Activated T-helper 1 cell treated with anti-CD3 and anti-CD28 coated beads, Interleukin-12 subunit alpha, Interleukin-12 subunit beta, Interleukin-2, Interleukin-4 antibody, amounts not matched to agents 30 ng/mL and 10 ng/mL and 1 ng/mL, durations not matched to agents 14 hours and 24 hours and 36 hours (primary cell): ENCODE measurements at places on chromosomes 2 and 18. TPM values are rescaled to one million over a fixed set of nuclear protein-coding genes. Genes with fewer than 3 reads are reported as not detected.

GRCh38 chr2:32732120-32732519 lies 104.3 kb downstream of the TTC27 start:
- DNase-seq: no peak

Gene SLC19A3
- total RNA-seq: not detected in 2 replicates

Gene FZD7
- total RNA-seq: 1.2 and 1.5 TPM in 2 replicates

- no peak for DNase-seq
Observed at GRCh38 chr18:23936381-23936958, 78.1 kb upstream of the TTC39C start.

Gene NOL4
- not detected in 2 replicates for total RNA-seq

DNA sequence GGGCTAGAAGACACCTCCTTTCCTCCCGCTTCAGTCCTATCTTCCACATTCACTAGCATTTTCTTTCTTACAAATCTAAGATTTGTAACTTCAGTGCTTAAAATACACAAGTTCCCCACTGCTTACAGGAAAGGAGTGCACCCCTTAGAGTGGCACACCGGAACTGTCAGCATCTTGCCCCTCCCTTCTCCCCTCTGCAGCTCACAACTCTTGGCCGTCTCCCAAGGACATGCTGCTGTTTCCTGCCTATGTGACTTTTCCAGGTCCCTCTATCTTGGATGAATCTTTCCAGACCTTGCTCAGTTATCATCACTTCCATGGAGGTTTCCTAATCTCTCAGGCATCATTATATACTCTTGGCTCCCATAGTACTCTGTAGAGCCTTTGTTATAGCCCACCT lies 334.8 kb downstream of the CELF4 start:
- DNase-seq: no peak

Gene SALL3
- not detected in 2 replicates for total RNA-seq
